H4 (cell line): ENCODE measurements at places on chromosomes 11 and 22. TPM values are rescaled to one million over a fixed set of nuclear protein-coding genes. Genes with fewer than 3 reads are reported as not detected.

GRCh38 chr11:47101406-47101805, 75.3 kb downstream of the ARFGAP2 start:
- no peak for DNase-seq

Gene PTS
- 41.8 and 51.6 TPM in 2 replicates for total RNA-seq

- DNase-seq: peak; percentile 90
These were observed 6.3 kb downstream of the AKIP1 start for GRCh38 chr11:8917157-8917825.

Gene OR51E1
- not detected in 2 replicates for total RNA-seq

- DNase-seq: no peak
These were observed 610.1 kb upstream of the ANO5 start for GRCh38 chr11:21582791-21583190.
